ENCODE measurements at places on chromosomes 11 and 22.

GRCh38 chr11:12170984-12171383, 60.6 kb downstream of the MICAL2 start:
- no peak for DNase-seq

GRCh38 chr22:48099671-48100070, 1337.2 kb downstream of the TBC1D22A start:
- DNase-seq, result no peak

DNA sequence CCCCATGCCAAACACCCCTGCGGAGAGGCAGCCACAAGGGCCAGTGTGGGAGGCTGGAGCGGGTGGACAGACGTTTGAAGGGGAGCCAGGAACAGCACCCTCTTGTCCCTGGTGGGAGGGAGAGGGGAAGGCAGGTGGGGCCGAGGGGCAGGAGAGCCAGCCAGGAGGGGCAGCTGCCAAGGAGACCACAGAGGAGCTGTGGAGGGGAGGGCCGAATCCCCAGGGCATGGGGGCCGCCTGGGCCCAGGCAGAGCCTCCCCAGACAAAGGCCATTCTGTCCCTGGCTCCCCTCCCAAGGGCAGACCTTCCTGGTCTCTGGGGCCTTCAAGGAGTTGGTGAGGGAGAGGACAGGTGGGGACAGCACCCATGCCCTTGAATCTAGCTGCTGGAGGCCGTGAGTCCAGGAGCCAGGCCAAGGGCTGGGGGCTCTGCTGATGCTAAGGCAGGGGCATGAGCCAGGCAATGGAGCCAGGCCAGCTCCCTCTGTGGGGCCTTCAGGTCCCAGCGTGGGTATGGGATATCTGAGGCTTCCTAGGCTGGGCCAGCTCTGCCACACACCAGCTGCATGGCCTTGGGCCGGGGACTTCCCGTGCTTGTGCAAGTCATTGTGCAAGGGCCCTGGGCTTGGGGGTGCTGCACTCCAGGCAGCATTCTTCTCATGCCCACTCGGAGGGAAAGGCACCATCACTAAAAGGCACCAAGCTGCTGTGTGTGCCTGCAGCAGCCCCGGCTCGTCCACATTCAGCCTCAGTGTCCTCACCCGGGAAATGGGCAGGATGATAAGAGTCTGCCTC, 11.4 kb downstream of the EMID1 start:
- no peak for DNase-seq

- DNase-seq, result no peak
Measured at GRCh38 chr22:35766654-35767580, 49.2 kb downstream of the APOL5 start.

DNA sequence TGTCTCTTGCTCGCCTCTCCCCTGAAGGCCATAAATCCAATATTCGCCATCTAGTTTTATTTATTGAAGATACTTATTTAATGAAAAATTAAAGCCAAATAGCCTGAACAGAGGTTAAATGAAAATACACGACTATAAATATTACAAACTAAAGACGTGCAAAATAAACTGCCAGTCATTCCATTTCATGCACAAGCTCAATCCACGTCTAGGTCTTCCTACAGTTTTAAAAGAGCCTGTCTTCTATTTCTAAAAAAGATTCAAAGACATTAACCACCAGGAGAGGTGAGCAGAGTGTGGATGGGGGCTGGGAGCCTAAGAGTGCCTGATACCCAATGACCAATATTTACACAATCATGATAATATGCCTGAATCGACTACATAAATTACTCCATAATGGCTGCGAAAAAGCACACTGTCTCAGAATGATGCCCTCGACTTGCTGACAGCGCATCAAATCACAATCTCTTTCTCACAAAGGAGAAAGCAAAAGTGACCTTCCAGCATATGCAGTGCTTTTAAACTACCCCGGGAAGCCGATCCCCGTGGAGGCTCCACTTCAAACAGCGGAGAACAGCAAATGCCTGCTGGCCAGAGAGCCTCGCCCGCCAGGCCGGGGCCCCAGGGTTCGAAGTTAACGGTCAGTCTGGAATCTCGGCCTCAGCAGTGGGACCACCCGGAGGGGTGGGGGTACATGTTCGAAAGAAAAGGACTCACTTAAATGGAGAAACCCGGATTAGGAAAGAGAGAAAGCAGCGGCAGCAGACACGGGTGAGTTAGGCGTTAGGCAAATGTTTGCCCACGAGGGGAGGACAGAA, 1.7 kb downstream of the FCHSD2 start:
- no peak for DNase-seq

- DNase-seq, result no peak
Measured at GRCh38 chr11:38272376-38272775, 1674.3 kb upstream of the RAG2 start.

DNA sequence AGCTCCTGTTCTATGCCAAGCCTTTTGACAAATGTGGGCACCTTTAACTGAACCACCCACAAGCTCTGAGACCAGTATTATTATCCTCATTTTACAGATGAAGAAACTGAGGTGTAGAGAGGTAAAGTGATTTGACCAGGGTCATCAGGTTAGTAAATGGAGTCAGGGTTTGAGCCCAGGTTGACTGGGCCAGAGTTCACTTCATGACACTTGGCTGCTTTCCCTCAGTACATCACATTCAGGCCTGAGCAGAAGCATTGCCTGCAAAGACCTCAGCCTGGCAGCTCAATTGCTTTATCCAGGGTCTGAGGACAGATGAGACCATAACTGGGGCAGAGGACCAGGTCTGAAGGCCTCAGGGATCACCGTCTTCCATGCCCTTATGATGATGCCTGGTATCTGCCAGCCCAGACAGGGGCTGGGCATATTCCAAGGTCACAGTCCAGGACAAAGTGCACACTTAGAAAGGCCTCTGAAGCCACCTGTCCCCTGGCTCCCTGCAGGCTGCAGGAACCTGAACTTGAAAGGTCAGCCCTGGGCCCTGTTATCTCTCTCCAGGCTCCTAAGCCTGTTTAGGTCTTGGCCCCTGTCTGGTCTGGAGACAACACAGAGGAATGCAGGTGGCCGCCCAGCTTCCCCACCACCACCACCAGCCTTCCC, 32.0 kb downstream of the POU2AF3 start:
- no peak for DNase-seq

- DNase-seq, result no peak
Measured at GRCh38 chr11:133830931-133831907, 14.1 kb downstream of the SPATA19 start.

- no peak for DNase-seq
Measured at GRCh38 chr22:39241794-39242594, 2.8 kb downstream of the PDGFB start.

DNA sequence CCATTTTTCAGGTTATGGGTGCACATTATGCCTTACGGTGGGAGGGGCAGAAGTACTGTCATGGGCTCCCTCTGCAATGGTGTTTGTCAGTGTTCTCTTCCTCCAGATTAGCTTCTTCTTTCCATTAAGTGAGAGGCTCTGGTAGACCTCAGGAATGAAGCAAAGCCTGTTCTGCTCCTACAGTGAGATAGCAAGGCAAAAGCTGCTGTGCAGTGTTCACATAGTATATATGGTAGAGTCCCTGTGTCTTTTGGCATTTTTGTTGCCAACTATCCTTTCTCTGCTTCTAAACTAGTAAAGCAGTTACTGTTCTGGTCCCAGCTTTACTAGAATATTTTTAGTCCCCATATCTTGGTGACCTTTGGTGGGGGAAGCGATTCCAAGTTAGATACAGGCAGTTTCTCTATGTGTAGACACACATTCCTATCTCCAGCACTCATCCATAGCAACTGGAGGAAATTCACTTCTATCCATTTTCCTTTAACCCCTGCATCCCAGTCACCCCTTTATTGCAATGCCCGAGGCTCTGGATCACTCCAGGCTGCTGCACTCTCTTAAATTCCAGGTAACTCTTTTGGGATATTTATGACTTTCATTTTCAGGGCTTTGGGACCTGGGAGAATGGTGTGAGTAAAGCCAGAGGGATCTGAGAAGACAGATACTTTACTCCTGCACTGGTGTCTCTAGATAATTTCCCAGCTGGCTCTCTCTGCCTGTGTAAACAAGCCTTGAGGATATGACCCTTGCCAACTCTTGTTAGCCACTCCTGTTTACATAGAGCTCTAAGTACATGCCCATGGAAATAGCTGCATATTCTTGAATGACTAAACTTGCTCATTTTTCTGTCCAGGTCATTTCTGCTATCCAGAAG, 3.9 kb upstream of the TRIM34 start:
- no peak for DNase-seq

GRCh38 chr11:1826552-1827094, 8.2 kb upstream of the SYT8 start:
- DNase-seq, result no peak

GRCh38 chr22:44344407-44344806, 31.7 kb upstream of the SHISAL1 start:
- DNase-seq, result no peak

GRCh38 chr11:71525188-71525937, 1.7 kb upstream of the KRTAP5-7 start:
- no peak for DNase-seq

DNA sequence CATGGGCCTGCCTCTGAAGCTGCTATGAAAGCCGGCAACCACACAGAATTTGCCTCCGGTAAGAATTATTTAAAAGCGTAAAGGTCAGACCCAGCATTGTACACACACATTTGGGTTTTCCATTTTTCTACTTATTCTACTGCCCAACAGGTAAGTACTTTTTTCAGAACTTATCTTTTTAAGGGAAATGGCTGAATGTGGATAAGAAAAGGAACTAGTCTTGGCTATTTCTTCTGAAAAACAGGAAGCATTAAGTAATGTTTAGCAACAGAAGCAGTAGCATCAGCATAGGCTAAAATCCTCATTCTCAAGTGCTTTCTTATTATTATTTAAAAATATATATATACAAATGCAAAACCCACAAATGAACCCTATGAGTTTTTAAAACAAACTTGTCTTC, 103.1 kb downstream of the MPPED2 start:
- no peak for DNase-seq

GRCh38 chr11:62933750-62934495, 12.8 kb upstream of the CHRM1 start:
- no peak for DNase-seq

GRCh38 chr22:40875111-40875510, 13.2 kb upstream of the DNAJB7 start:
- no peak for DNase-seq

GRCh38 chr22:49266561-49267519, 560.8 kb downstream of the BRD1 start:
- DNase-seq, result no peak

DNA sequence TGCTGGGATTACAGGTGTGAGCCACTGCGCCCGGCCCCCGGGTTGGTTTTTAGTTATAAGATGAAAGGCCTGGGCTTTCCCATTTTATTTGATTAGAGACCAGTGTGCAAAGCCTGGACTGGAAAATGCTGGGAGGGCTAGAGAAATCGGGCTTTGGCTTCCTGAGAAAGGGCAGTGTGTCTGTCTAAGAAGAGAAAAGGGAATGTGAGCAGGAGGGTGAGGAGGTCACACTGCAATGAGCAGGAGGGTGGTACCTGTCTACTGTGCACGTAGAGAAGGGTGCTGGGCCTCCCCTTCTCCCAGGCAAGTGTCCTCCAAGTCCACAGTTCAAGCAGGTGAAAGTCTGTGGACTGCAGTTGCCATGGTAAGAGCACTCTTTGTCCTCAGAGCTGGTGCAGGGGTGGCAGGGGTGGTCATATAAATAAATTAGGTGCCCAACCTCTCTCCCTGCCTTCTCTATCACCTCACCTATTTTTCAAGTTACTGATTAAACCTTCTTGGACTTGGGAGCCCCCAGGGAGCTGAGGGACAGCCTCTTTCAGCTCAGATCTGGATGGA, 30.8 kb downstream of the SLC5A1 start:
- no peak for DNase-seq

DNA sequence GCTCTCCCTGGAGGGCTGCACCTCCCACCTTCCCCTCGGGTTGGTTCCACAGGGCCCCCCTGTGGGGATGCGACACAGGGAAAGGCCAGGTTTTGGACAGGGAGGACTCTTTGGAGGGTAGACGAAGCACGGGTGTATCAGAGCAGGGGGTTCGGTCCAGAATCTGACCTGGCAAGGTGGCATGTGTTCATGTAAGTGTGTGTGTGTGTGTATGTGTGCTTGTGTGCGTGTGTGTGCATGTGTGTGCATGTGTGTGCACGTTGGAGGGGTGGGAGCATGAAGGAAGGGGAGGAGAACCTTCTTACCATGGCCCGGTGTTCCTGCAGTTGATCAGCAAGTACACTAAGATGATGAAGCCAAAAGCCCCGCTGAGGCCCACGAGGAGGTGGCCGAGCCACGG, 14.7 kb downstream of the IL2RB start:
- DNase-seq, result no peak

DNA sequence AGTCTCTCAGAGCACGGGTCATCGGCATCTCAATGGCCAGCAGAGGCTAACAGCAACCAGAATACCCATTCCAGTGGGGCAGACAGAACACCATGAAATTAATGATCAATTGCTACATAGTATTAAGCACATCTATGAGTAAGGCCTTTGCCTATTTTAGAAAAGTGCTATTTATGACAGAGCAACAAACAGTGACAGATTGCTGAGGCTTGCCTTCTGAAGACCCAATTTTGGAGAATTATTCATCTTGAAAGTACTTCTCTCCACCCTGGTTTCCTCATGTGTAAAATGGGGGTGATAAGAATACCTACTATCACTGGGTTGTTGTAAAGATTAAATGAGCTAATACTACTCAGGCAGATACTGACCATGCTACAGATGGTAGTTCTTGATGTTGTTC, 232.7 kb downstream of the TENM4 start:
- no peak for DNase-seq

GRCh38 chr22:46362203-46362933, 26.9 kb downstream of the TRMU start:
- DNase-seq, result no peak

GRCh38 chr11:2580061-2580421, 119.8 kb downstream of the KCNQ1OT1 start:
- DNase-seq, result no peak

GRCh38 chr22:30843245-30843644, 125.3 kb downstream of the MORC2 start:
- no peak for DNase-seq

DNA sequence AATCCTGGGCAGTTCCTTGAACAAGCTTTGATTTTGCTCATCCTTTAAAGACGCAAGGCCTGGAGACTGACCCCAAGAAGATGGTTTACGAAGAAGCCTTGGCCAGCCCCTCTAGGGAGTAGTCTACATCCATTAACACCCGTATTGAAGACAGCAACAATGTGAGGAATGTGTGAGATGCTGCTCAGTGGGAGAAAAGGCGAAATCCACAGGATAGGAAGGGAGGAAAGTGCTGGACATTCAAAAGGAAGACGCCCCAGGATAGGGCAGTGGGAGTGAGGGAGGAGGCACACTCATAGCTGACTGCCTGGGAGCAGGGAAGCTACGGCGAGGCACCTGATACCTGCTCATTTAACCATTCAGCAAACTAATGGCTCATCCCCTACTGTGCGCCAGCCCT, 114.1 kb downstream of the RRAS2 start:
- DNase-seq, result no peak

DNA sequence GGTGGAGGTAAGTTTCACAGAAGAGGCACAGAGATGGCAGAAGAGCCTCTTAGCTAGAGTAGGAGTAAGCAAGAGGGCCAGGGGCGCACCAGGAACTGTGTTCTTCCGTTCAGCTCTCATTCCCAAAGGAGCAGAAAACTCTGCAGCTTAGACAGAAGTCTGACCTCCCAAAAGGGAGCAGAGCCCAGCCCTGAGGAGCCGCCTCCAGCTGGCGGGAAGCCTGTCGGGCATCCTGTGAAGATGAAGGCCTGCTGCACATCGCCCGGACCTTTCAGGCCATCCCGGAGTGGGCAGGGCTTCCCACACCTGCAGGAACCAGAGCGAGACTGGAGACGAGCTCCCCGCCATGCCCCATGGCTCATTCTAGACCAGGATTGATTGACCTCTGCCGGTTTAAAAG, 1102.8 kb downstream of the BRD1 start:
- no peak for DNase-seq

Data from iPS DF 19.7 (cell line).